Stimulated activated CD4-positive, alpha-beta T cell treated with anti-CD3 and anti-CD28 coated beads, Interleukin-2, amount 100 ng/mL, for 24 hours (primary cell): ENCODE measurements at places on chromosomes 1 and 21.

GRCh38 chr1:94160811-94161210 lies 39.9 kb upstream of the ABCA4 start:
- no peak for DNase-seq

DNA sequence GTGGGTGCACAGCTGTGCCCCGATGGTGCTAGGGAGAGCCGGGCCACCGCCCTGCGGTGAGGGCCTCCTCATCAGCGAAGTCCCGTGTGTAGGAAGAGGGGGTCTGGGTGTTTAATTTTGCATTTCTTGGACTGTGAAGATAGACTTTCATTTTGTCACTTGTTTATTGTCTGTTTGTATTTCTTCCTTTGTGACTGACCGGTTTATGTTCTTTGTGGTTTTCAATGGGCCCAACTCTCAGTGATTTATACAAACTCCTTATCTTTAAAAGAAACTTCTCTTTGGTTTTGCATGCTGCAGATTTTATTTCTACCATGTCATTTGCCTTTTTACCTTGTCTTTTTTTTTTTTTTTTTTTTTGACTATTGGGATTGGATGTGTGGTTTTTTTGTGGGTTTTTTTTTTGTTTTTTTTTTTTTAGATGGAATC lies 65.1 kb downstream of the COL18A1 start:
- DNase-seq: no peak

GRCh38 chr1:233357595-233358397 lies 30.3 kb downstream of the MAP3K21 start:
- DNase-seq: peak; percentile 19

- DNase-seq: no peak
Measured at GRCh38 chr1:113072141-113072756, 749 bp upstream of the LRIG2 start.

GRCh38 chr1:226433341-226433720 lies 25.4 kb upstream of the PARP1 start:
- no peak for DNase-seq
